NCI-H748 treated with DMSO at 0.1 percent for 48 hours (cell line): ENCODE measurements at places on chromosomes 5 and 9.

GRCh38 chr9:107878462-107878861, 388.9 kb upstream of the KLF4 start:
- no peak for DNase-seq

- no peak for DNase-seq
Observed at GRCh38 chr5:142072488-142072887, 36.1 kb upstream of the NDFIP1 start.

DNA sequence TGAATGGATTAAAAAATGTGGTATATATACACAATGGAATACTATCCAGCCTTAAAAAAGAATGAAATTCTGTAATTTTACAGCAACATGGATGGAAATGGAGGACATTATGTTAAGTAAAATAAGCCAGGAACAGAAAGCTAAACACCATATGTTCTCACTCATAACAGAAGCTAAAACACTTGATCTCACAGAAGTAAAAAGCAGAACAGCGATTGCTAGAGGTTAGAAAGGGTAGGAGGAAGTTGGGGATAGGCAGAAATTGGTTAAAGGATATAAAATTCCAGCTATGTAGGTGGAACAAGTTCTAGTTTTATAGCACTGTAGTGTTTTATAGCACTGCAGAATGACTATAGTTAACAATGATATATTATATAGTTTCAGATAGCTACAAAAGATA, 15.8 kb downstream of the MARCHF3 start:
- DNase-seq = no peak

GRCh38 chr9:134959971-134960310, 42.2 kb upstream of the FCN1 start:
- DNase-seq = no peak

- DNase-seq = no peak
Observed at GRCh38 chr9:137807721-137808703, 69.6 kb upstream of the CACNA1B start.

- DNase-seq = no peak
Observed at GRCh38 chr9:13284011-13284410, 4.5 kb upstream of the MPDZ start.

- no peak for DNase-seq
Observed at GRCh38 chr5:15794052-15794985, 294.3 kb downstream of the FBXL7 start.

GRCh38 chr5:107085572-107085971, 585.2 kb downstream of the EFNA5 start:
- DNase-seq = no peak

DNA sequence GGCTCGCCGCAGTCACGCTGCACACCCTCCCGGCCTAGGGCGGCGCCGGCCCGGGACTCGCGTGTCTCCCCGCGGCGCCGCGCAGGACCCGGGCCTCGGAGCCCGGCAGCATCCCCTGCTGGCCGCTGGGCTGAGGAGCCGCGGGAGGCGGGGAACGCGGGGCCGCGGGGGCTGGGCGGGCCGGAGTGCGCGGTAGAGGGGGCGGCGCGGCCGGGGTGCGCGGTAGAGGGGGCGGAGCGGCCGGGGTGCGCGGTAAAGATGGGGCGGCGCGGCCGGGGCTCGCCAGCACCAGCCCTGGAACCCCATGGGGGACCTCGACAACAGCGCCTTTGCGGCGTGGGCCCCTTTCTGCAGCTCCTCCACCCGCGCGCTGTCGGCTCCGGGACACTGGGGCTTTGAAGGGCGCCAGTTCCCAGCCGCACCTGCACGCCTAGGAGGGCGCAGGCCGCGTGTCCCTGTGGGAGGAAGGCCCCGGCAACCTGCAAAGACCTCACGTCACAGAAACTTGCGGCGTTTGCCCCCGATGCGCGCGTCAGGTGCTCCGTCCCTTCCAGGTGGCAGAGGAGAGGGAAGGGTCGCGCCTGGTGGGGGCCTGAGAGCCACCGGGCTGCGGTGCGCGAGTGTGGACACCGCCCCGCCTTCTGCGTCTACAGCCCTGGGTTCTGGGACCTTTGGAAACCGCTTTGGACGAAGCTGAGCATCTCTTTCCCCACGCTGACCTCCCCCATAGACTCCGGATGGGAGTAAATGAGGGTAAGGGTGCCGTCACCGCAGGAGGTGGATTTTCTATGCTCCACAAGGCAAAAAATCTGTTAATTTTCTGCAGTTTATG, 49.6 kb downstream of the NSUN2 start:
- no peak for DNase-seq

GRCh38 chr9:112159781-112160180, 15.3 kb downstream of the SUSD1 start:
- no peak for DNase-seq

DNA sequence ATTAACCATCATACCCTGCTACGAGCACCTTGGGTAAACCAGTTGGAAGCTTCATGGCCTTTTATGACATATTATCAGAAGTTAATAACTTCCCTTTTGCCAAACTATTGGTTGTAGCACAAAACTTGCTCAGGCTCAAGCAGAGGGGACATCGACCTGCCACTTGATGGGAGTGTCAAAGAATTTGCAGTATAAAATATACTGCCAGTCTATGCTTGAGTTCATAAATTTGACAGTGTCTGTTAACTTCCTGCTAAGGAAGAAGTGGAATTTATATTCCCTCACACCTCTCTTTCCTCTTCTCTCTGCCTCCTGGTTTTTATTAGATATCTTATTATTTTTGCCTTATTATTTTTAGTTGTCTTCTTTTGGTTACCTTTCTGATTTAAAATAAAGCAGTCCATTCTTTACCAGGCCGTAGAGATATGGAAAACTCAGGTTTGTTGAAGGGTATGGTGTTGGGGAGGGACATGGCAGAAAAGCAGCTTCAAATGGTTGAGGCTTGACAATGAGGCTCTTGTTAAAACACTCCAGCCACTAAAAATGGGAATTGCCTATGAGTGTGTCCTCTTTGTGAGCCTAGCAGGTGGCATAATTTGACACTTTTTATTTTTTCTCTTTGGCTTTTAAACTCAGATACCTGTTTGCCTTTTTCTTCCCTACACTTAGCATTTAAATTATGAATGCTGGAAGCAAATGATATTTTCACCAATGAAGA, 298.0 kb downstream of the DOCK8 start:
- no peak for DNase-seq
